ENCODE measurements at places on chromosomes 3 and 15.
A peak's percentile ranks its signal among the peaks of the same experiment; 100 is the strongest.

GRCh38 chr3:8621872-8622271 lies 22.7 kb downstream of the SSUH2 start:
- no peak for DNase-seq

- DNase-seq = no peak
Measured at GRCh38 chr3:114427285-114428043, 133.6 kb downstream of the TIGIT start.

GRCh38 chr3:33218446-33219174 lies at the start of gene SUSD5:
Gene SUSD5, minus strand, starts transcription at chr3:33218810. Its CDS starts 13 bp downstream, at chr3:33218797.
- DNase-seq = no peak

GRCh38 chr3:141410846-141411245 lies 42.5 kb downstream of the ZBTB38 start:
- peak; percentile 35 for DNase-seq

- no peak for DNase-seq
Measured at GRCh38 chr15:36479200-36479896, 100.1 kb upstream of the CDIN1 start.

- no peak for DNase-seq
Measured at GRCh38 chr15:68244235-68244634, 14.7 kb upstream of the CLN6 start.

DNA sequence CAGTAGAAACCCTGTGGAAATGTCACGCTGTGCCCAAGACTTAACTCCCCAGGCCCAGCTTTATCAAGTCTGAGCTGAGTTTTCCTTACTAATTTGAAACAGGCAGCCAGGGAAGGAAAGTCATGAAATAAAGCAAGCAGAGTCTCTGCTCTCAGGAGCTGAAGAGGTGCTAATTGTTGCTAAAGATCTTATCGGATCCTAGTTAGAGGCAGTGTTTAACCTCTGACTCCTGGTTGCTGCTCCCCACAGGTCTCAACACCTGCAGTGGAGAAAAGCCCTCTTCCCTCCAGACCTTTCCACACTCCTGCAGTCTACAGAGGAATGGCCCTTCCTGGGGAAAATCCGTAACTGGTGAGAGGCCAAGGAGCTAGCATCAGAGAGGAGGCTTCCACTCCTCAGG lies 628.2 kb downstream of the NTRK3 start:
- no peak for DNase-seq

GRCh38 chr15:65832549-65833364 lies 36.5 kb upstream of the RAB11A start:
- DNase-seq = peak; percentile 54

DNA sequence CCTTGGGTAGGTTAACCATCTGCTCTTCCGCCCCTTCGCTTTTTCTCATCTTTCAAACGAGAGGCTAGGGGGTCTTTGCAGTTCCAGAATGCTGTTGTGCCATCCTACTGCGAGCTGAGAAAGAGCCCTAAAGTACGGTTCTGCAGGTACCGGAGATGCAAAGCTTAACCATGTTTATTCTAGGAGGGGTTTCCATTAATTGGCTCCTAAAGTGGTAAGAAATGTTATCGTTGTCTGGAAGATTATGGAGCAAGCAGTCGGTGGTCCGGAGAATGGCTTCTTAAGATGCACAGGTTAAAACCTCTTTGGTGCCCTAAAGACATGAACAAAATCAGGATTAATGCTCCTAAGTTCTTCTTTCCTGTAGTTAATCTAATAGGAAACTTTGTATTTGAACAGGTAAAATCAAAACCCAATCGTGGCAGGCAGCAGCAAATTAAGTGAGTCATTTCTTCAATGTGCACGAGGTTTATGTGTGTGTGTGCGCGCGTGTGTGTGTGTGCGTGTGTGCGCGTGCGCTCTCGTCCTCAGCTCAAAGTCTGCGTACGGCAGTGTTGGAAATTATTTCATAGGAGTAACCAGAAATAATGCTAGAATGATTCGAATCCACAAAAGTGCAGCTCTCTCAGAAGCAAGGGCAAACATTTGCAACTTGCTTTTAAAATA lies 772 bp downstream of the FAM81A start:
- no peak for DNase-seq

DNA sequence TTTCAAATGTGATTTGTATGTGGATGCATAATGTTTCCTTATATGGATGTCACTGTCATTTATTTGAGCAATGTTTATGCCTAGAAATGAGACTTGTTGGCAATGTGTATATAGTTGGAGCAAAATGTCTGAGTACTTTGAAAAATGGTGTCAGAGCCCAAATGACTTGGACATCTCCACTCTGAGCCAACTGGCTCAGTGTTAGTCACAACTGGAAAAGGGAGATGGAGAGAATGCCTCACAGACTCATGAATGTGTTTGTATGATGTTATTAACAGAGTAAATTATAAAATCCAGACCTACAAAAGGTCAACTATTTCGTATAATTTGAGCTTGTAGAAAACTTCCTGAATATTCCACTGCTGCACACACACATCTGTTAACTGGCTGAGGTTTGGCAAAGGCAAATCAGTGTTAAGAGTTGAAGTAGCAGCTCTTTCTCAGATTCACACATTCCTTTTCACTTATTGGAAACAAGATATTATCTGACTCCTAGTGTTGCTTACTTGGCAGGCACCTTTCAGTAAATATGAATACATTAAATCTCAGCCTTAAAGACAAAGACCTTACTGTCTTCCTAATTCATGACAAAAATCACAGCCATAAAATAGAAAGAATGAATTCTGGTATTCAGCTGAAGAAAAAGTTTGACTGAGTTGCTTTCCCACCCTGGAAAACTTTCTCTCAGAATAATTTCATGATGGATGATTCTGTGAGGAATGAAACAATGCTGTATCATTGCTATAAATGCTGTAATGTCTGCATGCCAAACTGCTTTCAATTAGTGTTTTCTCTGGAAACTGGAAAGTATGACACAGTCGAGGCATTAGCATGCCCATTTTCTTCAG lies 27.0 kb downstream of the ADIPOQ start:
- no peak for DNase-seq

- DNase-seq = peak; percentile 46
Measured at GRCh38 chr15:64686130-64686735, 89.2 kb downstream of the RBPMS2 start.

- DNase-seq = no peak
Measured at GRCh38 chr3:133106169-133106568, 68.0 kb downstream of the TMEM108 start.

GRCh38 chr3:61035573-61035972 lies 215.7 kb downstream of the FHIT start:
- DNase-seq = no peak

DNA sequence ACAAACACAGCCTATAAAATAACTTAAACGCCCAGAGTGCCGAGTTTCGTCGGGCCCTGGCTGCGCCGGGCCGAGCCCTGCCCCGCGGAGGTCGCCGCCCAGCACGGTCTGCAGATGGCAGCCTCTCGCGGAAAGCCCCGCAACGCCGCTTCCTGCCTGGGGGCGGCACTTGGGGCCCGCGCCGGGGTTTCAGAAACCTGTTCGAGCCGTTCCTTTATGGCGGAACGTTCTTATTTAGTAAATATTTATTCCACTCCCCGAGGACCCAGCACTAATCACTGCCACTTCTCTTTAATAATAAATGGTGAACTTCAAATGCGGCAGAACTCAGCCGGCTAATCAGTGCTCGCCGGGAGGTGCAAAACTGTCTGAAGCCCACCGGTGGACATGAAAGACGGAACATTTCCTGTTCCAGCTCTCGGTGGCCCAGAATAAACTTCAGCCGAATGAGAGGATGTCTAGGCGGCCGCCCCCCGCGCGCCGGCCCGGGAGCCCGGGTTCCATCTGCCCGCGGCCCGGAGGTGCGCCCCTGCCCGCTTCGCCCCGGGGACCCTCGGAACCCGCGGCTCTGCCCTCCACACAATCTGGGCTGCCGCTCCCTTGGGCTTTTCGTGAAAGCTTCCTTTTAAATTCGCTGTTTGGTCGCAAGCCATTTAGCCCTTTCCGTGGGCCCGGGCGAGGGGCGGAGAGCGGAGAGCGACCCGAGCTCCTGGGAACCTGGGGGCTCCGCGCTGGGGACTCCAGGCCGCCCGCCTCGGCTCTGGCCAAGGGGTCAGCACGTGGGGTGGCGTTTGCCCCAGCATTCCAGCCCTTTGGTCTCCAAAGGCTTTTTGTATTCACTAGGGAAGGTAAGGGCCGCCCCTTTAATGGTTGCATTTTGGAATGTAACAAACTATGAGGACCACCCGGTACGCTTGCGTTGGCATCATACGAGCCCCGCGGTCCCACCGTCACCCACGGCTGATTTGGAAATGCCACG lies 110.8 kb upstream of the ATP11B start:
- peak; percentile 32 for DNase-seq

DNA sequence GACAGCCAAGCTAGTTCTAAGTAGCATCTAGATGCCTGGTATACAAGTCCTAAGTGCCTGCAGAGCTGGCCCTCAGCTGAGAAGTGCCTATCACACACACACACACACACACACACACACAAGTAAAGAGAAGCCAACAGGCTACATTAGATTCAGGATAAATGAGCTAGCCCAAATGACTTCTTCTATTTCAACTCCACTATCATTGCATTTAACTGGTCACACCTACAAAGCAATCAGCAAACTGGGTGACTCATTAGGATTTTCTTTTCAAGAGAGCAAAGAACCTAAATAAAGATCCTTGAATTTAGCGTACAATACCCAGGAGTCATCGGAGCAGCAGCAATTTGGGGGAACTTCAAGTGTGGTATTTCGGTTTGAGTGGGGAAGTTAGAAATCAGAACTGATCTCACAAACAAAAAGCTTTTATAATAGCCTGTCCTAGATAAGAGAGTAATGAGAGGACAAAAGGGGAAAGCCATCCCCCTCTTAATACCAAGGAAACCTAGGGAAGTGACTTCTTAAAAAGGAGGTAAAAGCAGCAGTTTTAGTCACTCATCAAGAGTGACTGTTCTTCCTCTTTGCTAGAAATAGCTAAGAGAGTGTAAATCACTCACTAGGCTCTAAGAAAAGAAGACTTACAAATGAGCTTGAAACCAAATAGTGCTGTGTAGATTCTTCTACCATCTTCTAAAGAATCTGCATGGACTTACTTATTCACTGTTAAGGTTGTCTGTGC lies 112.7 kb downstream of the TNIK start:
- DNase-seq = no peak

GRCh38 chr3:14802381-14802731 lies 16.4 kb upstream of the FGD5 start:
- DNase-seq = no peak

DNA sequence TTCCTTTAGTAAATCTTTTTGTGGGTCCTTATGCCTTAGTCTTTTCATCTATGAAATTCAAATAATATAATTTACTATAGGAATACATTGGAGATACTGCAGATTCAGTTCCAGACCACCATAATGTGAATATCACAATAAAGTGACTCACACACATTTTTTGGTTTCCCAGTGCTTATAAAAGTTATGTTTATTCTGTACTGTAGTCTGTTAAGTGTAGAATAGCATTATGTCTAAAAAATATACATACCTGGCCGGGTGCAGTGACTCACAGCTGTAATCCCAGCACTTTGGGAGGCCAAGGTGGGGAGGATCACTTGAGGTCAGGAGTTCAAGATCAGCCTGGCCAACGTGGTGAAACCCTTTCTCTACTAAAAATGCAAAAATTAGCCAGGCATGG lies 53.9 kb upstream of the PAQR5 start:
- no peak for DNase-seq

GRCh38 chr3:46349484-46350261 lies 4.2 kb upstream of the CCR2 start:
- peak; percentile 48 for DNase-seq

- no peak for DNase-seq
Measured at GRCh38 chr15:99102332-99103235, 2.3 kb upstream of the SYNM start.

GRCh38 chr15:58069008-58069407 lies 3.5 kb upstream of the ALDH1A2 start:
- no peak for DNase-seq

DNA sequence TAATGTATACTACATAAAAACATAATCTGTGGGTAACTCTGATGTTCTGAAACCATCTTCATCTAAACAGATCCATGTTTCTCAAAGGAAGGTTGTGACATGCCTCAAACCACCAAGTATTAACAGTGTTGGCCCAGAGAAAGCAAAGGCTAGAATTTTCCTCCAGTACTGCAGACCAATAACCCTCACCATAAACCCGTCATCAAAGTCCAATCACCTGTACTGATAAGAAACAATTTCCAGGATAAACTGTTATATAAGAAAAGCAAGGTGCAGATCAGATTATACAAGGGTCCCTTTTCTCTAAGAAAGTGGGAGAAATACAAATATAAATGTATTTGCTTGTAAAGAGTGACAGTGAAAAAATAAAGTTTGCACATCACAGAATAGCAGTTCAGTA lies 32.3 kb downstream of the TBC1D2B start:
- DNase-seq = no peak

DNA sequence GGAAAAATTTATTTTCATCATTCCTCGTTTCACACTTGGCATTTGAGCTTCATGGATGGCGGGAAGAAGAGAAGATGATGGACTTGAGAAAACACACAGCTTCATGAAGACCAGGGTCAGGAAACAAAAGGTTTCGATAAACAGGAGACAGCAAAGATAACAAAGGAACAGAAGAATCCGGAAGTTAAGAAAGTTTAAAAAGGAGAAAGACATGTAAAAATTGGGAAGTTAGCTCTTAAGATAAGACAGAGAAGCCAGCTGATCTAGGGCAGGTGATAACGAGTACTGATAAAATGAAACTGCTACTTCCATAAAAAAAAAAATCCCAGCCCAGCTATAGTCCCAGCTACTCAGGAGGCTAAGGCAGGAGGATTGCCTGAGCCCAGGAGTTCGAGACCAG lies 23.9 kb downstream of the IL5RA start:
- no peak for DNase-seq

- peak; percentile 82 for DNase-seq
Measured at GRCh38 chr3:187737368-187738070, 7.7 kb downstream of the BCL6 start.

GRCh38 chr3:7630351-7630911 lies 769.5 kb downstream of the GRM7 start:
- no peak for DNase-seq

GRCh38 chr3:119099785-119100184 lies 46.2 kb upstream of the TEX55 start:
- no peak for DNase-seq

DNA sequence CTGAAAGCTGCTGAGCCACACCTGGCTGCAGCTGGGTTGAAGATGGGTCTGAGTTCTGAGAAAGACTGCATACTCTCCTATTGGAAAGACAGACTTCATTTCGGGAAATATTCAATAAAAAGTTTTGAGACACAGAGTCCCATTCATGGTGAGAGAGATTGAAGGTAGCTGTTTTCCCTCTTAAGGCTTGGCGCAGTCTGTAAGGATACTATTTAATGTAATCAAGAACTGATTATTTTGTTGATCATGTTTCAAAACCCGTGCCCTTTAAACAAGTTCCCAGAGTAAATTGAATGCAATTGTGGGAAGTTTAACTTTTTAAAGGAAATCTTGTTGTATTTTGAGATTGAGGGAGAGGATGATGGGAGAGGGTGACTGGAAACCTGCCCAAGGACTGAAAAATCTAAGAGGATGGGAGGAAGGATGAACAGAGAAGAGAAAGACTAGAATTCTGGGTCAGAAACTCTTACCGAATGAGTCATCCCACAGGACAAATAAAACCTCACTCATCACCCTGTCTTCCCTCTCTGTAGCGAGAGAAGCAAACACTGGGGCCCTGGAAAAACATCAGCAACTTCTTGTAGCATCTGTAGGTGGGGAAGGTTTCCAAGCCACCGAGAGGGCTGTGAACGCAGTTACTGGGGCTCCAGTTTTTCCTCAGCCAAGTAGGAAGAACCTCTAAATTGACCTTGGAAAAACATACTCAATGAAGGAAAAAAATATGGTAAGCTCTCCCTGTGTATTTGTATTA lies 193.2 kb upstream of the TPRG1 start:
- DNase-seq = no peak
